Stimulated activated CD8-positive, alpha-beta memory T cell treated with anti-CD3 and anti-CD28 coated beads, Interleukin-4, amount 100 ng/mL, for 24 hours (primary cell): ENCODE measurements at places on chromosomes 4 and X.

DNA sequence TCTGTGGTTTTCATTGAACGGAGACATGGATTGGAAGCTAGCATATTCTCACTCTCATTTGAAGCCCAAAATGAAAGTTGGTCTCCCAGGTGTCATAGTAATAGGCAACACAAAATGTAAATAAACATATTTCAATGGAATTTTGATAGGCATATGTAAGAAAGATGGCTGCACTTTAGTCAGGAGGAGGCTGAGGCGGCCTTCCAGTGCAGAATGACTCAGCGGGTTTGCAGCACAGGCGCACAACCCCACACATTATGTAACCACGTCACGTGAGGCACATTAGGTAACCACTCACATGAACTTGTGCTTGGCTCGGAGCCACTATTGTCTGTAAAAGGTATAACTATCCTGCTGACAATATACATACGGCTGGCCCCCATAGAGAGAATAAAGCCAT lies 381.7 kb downstream of the GPAT3 start:
- DNase-seq, result no peak

GRCh38 chr4:187617113-187617512 lies 378.5 kb upstream of the ZFP42 start:
- no peak for DNase-seq

DNA sequence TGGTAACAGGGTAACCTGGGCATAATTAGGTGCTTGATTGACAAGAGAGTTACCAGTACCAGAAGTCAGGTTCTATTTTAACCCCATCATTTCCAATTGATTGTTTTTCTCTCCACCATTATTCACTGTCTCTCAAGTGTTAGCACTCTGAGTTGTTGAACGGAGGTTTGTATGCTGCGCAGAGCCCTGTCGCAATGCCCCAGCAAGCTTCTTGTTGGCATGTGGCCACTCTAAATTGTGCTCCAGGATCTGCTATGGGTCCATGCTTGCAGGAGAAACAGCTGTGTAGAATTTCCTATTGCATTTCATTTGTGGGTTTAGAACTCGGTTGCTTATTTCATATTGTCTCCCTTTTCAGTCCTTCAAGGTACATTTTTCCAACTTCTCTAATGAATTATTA lies 98.2 kb downstream of the KLHL8 start:
- no peak for DNase-seq

DNA sequence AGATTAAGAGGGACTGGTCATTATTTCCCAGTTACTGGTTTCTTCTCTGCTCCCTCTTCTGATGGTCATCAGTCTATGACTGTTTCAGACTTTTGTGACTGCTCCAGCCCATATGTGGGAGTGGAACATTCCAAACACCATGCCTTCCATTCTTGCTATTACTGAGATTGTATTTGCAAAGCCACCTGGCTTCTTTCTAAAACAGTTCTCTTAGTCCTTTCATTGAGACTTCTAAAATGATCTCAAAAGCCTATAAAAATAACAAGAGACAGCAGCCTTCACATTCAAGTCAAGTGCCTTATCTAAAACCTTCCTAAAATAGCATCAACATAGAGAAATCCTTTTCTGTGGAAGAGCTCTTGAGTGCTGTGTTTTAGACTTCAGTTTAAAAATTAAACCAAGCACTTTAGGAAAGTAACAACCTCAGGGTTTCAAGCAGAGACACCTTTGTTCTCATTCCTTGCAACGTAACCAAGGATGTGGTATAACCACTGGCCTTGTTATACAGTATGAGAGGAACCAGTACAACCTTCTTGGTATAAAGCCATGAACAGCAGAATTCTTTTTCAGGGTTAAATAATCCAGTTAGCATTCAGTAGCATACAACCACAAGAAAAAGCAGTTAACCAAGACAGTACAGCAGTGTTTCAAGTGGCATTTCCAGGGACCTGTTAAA lies 97.1 kb downstream of the NFKB1 start:
- no peak for DNase-seq

- DNase-seq, result no peak
Observed at GRCh38 chr4:7101692-7102515, 34.0 kb upstream of the GRPEL1 start.

DNA sequence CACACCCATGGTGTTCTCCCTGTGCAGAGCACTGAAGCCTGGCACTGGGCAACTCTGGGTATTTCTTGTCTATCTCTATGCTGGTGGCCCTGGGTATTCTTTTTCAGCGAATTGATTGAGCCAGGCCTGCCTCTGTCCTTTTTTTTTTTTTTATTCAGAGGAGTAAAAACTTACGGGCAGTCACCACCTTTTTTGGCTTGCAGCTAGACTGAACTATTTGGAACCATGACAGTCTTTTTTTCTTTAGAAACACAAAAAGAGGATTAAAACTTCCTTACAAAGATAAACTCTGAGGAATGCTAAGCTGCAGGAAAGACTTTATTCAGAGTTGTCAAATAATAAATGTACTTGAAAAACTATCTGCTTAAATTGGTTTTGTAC lies 119.2 kb upstream of the STIM2 start:
- DNase-seq, result no peak

DNA sequence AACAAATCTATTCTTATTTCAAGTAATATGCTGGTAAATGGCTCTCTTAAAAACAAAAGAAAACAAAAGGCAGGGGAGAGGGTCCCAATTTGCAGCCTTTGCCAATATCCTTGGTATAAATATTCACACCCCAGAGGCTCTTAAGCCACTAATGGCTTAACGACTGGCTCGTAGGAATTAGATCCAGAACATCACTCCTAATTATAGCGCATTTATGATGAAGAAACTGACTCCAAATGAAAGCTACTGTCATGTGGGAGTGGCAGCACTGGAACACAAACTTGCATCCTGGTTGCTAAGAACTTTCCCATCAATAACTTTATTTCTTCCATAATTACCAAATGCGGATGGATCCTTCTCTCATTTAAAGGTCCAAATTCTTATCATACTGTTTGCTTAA lies 138.7 kb downstream of the FRYL start:
- no peak for DNase-seq

GRCh38 chr4:109921384-109921808 lies 8.7 kb downstream of the EGF start:
- no peak for DNase-seq

GRCh38 chr4:76610751-76611547 lies 175.9 kb downstream of the SHROOM3 start:
- DNase-seq, result no peak

GRCh38 chrX:69031181-69031580 lies 134.1 kb downstream of the PJA1 start:
- DNase-seq, result no peak

- DNase-seq, result no peak
Observed at GRCh38 chrX:96591421-96591820, 93.2 kb upstream of the DIAPH2 start.

DNA sequence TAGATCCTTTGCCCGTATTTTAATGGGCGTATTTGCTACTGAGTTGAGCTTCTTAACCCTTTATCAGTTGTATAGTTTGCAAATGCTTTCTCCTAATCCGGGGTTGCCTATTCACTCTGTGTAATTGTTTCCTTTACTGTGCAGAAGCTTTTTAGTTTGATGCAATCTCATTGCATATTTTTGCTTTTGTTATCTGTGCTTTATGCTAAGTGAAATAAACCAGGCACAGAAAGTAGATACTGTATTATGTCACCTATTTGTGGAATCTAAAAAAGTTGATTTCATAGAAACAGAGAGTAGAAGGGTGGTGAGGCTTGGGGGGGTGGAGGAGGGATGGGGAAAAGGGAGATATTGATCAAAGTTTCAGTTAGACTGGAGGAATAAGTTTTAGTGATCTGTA lies 17.7 kb downstream of the OGT start:
- DNase-seq, result no peak

GRCh38 chr4:147772056-147772455 lies 40.2 kb downstream of the ARHGAP10 start:
- DNase-seq, result no peak
